Naive thymus-derived CD8-positive, alpha-beta T cell (primary cell): ENCODE measurements at places on chromosomes 13 and 19.
A peak's percentile ranks its signal among the peaks of the same experiment; 100 is the strongest.

DNA sequence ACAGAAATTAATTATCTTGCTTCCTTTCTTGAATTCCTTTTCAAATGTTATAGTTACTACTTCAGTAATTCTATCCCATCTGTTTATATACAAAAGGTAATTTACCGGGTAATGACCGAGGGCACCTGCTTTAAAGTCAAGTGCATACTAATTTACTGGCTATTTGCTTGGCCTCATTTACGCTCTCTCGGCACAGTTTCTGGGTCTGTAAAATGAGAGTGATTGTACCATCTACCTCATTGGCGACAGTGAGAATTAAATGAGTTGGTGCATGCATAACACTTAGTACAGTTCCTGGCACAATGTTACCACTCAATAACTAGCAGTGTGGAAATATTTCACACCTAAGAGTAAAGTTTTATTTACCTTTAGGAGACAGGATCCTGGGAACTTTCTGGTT lies 111.6 kb downstream of the GGACT start:
- DNase-seq: no peak

- DNase-seq: no peak
Observed at GRCh38 chr13:58583966-58584365, 952.4 kb downstream of the PCDH17 start.

DNA sequence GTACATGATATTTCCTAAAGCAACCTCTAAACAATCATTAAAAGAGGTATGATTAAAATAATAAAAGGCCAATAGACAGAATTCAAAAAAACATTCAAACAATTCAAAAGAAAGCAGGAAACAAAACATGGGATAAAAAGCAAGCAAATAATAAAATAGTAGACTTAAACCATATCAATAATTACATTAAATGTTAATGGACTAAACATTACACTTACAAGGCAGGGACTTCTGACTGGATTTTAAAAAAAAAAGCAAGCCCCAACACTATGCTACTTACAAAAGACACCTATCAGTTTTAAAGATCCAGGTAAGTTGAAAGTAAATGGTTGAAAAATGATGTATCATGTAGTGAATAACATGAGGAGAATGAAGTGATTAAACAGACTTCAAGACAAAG lies 65.2 kb downstream of the KLF2 start:
- DNase-seq: no peak

GRCh38 chr13:40479196-40479845 lies 187.1 kb downstream of the FOXO1 start:
- DNase-seq: no peak

DNA sequence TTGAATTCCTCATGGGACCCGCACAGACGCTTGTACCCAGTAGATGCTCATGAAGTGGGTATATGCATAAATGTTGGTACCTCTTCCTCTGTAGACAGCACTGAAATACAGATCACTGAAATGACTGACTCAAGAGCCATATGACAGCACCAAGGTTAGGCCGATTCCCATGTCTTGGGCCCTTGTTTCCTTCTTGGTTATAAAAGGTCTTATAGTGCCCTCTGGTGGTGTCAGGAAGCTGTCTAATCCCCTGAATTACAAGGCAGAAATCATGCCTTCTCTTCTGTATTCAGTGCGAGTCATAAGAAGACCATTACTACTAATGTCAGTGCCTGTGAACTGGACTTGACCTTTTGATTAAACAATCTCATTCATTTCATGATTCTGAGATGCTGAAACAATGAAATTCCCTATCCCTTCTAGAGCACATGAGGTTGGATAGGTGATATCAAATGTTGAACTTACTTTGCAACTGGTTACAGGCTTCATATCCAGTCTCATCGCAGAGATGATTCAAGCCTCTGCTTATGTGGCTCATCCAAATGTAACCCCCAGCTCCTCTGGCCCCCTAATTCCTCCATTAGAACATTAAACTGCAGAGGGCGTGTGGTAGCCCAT lies 59.7 kb downstream of the SPATA13 start:
- DNase-seq: peak; percentile 61

DNA sequence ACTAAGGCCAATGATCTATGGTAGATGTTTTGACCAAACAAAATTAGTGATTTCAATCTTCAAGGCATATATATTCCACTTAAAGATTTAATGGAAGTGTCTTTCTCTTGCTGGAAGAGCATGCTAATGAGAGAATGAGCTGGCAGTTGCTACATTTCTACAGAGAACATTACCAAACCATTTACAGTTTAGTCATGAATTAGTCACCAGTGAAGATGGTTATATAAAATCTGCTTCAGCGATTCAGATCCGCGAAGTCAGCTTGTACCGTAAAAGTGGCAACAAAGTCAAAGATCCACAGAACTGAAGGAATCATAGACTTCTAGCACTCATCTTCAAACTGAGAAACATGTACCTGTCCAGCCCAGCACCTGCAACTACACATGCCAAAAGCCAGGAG lies 156.3 kb downstream of the SLITRK5 start:
- DNase-seq: no peak

DNA sequence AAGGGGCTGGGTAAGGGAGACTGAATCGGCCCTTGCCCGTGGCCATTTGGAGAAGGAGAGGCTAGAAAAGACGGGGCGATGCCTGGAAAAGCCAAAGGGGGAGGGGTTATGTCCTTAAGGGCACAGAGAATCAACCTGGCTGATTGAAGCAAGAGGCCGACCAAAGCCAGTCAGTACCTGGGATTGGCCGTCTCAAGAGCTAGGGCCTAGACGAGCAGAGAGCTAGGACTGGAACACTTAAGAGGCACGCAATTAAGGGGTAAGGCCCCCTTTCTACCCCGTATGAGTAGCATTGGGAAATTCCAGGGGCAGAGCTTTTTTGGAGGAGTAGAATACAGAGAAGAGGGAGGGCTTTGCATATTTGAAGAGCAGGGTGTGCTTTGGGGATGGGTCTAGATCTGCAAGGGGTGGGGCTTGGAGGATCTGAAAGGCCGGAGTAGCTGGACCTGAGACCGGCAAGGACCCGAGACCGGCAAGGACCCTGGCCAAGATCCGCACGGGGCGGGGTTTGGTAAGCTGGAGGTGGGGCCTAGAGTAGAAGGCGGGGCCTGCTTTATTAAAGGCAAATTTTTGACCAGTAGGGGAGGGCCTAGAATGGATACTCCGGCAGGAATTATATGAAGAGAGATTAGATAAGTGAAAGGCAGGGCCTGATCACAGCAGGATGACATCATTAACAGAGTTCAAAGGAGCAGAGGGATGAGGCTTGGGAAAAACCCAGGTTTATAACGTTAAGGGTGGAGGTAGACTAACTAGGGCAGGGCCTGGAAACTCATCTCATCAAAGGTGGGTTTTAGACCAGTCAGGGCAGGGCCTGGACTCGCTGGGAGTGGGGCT lies 10.7 kb upstream of the CACNG6 start:
- DNase-seq: no peak

GRCh38 chr19:46520616-46521015 lies 24.9 kb upstream of the PNMA8B start:
- DNase-seq: no peak

DNA sequence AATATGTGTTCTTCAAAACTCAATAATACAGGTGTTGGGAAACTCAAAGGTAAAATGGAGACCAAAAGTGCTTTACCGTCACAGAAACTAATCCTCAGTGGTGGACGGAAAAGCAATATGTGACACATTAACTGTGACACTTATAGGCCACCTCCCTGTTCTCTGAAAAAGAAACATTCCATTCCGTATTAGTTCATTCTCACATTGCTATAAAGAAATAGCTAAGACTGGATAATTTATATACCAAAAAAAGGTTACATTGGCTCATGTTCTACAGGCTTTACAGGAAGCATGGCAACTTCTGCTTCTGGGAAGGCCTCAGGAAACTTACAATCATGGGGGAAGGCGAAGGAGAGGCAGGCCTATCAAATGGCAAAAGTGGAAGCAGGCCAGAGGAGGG lies 435.3 kb upstream of the HTR2A start:
- DNase-seq: no peak

GRCh38 chr13:110877737-110878258 lies 37.1 kb downstream of the ANKRD10 start:
- DNase-seq: no peak
